ENCODE measurements at places on chromosomes 12 and 14.

DNA sequence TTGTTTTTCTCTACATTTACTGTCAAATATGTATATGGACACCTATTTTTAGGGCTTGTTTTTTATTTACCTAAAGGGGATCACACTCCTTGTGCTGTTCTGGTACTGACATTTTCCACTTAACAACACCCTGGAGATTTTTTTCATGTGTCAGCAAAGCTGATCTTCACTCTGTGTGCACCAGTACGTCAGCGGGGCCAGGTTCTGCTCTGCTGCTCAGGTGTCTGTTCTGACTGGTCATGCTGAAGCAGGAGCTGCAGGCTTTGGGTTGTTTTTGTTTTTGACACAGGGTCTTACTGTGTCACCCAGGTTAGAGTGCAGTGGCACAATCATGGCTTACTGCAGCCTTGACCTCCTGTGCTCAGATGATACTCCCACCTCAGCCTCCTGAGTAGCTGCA, 81.9 kb upstream of the CCND2 start:
- DNase-seq: no peak

DNA sequence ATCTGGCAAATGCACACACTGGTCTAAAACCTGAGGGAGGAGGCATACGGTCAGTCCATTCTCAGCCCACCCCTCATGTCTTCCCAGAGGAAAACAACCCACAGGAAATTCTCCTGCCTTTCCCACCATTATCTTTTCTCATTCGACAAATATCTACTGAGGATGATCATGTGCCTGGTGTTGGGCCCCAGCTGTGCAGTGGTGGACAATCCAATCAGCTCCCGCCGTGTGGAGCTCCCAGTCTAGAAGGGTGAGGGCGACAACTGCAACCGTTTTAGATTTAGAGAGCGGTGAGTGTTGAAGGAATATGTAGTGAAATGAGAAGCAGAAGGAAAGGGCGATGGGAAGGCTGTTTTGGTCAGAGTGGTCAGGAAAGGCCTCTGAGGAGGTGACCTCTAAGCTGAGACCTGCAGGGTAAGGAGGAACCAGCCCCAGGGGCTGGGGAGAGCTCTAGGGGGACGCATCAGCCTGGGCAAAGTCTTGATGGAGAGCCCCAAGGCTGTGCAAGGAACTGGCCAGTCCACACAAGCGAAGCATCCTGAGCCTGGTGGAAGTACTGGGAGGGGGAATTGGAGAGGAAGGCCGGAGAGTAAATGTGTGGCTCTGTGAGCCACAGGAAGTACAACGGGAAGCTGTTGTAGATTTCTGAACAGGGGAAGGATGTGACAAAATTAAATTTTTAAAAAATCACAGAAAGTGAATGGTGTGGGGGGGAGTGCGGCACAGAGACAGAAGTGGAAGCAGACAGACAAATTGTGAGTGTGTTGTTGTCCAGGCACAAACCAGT, 192.8 kb downstream of the NTF3 start:
- DNase-seq: no peak

GRCh38 chr12:80053051-80053790, 46.1 kb upstream of the OTOGL start:
- DNase-seq: no peak

DNA sequence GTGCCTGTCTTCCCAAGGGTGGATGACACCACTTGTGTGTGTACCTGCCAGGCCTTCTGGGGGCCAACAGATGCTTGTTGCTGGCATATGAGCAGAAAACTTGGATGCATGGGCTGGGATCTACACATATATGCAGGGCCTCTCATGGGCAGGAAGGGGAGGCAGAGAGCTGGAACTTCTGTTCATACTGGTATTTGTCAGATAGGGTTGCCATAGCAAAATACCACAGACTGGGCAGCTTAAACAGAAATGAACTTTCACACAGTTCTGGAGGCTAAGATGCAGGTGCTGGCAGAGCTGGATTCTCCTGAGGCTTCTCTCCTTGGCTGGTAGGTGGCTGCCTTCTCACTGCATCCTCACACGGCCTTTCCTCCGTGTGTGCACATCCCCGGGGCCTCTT, 121.8 kb downstream of the SUDS3 start:
- DNase-seq: no peak

DNA sequence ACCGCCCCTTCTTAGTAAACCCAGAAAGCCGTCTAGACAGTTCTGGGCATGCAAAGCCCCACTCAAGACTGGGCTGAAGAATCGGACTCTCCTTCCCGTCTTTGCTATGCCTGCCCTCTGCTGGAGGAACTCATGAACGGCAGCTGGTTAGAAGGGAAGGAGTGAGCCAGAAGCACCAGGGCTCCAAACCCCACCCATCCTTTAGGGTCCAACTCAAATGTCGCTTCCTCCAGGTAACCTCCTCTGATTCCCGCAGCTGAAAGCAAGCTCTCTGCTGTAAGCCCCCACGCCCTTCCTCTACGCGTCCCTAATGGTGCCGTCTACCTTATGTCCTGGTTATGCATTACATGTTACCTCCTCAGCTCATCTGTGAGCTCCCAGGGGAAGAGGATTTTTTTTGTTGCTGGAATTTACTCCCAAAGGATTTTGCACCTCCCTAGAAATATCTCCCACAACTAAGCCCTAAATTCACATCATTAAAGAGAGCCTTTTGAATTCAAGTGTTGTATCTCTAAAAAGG, 59.0 kb upstream of the SCN8A start:
- peak; percentile 48 for DNase-seq

DNA sequence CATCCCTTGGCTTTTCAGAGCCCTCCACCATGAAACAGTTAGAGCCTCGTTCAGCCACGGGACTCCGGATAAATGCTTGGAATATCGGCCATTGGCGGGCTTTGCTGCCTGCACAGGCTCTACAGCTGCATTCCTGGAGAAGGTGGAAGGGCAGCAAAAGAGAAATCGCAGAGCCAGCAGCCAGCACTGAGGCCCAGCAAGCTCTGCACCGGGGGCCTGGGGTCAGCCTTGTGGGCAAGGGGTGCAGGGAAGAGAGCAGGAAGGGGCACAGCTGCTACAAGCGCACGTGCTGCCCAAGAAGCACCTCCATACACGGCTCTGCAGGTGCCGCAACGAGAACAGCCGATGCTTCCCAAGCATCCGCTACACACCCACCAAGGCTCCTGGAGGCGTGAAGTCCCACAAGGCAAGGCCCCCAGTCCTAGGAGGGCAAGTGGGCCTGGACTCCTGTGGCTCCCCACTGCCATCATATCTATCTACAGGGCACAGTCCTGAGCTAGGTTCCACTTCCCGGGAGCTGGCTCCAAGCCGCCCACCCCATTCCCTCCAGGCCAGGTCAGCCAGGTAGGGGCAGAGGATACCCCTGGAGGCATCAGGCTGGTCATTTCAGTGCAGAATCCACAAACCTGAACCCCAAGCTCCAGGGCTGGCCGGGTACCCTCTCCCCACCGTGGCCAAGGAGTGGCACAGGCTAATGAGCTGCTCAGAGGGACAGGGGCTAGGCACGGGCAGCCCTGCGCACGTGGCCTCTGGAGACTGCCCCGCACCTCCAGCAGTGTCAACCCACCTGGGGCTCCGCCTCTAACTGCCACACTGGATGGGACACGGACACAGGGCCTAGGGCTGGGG, 40.2 kb downstream of the CCNK start:
- DNase-seq: no peak

- DNase-seq: no peak
These were observed 80.5 kb upstream of the DACT1 start for GRCh38 chr14:58557242-58557641.

- no peak for DNase-seq
These were observed 79.2 kb downstream of the DAD1 start for GRCh38 chr14:22509751-22510300.

DNA sequence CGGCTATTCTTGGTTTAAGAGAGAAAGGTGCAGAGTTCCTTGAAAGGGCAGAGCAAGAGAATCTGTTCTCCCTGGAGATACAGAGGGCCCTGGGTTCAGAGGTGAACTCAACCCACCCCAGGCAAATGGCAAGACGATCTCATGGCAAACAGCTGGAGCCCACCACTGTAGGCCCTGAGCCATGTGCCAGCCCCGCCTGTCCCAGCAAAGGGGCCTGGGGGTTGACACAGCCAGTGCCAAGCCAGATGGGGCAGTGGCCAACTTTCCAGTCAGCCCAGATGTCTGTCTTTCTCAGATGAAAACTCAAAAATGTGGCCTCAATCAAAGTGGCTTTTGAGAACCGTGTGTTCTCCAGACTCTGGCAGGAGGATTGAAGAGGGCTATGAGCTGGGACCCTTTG, 51.8 kb downstream of the ISCA2 start:
- no peak for DNase-seq

DNA sequence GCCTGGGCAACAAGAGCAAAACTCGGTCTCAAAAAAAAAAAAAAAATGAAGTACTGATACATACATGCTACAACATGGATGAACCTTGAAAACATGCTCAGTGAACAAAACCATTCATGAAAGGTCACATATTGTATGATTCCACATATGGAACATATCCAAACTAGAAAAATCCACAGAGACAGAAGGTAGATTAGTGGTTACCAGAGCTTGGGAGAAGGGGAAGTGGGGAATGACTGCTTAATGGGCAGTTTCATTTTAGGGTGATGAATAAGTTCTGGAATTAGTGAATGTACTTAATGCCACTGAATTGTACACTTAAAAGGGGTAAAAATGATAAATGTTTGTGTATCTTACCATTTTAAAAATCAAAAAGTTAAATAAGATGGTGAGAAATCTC, 2.7 kb downstream of the ITGB7 start:
- DNase-seq: no peak

DNA sequence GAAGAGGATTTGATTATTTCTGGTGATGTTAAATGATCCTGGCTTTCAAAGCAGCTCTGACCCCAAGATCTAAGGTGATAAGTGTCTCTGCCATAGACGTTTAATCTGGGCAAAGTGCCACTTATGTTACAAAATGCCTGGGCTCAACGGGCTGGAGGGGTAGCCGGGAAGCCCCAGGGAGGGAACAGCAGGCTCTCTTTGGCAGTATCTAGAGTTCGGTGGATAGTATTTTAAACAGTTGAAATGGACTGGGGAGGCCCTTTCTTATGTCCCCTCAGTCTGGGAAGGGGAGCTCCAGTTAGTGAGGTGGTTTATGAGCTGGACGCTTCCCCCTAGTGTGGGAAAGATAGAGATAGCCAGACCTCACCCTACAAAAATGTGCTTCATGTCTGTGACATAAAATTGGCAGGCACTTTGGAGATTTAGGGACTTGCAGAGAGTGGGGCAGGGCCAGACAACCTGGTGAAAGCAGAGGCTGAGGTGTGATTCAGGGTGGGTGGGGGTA, 5.5 kb upstream of the HOXC11 start:
- DNase-seq: no peak

DNA sequence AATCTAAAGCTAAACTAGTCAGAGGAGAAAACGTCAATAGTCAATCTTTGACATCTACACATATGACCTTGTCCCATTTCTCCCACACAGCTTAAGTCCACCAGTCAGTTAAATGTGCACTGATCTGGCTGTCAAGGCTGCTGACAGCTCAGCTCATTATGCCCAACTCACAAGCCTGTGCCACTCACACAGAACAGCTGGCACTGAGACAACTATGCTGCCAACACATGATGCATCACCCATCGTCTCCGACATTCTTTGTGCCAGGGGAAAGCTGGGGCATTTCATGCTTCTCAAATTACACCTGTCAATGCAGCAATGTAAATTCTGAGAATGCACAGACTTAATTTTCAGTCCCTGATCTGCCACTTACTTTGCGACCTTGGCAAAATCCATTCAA, 25.3 kb downstream of the GNS start:
- no peak for DNase-seq

- no peak for DNase-seq
These were observed 55.5 kb upstream of the PARP11 start for GRCh38 chr12:3928538-3929184.

GRCh38 chr12:9115731-9116559, at the start of gene A2M:
A2M (minus strand) TSS chr12:9115919; CDS start chr12:9115849, 70 bp downstream.
- DNase-seq: no peak

DNA sequence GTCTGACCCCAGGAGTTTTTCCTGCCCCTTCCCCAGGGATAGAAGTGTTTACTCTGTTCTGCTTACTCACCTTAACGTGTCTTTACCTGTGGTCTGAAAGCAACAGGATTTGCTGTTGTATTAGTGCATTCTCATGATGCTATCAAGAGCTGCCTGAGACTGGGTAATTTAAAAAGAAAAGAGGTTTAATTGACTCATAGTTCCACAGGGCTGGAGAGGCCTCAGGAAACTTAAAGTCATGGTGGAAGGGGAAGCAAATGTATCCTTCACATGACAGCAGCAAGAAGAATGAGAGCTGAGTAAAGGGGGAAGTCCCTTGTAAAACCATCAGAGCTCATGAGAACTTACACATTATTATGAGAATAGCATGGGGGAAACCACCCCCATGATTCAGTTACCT, 240.4 kb downstream of the SNAPC1 start:
- DNase-seq: no peak

DNA sequence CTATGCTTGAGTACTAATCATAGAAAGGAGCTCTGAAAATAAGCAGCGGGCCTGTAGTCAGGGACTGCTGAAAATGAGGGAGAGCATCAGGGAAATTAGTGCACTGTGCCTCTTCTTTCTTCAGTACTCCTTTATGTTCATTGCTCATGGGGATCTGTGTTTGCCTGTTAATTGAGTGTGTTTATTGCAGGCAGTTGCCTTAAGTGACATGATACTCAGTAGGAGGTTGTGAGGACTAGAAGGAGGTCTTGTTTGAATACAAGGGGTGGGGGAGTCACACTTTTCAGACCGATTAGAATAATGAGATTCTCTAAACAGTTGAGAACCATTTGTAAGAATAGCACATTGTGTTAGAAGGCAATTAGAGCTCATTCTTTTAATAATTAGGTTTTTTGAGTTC, 102.6 kb upstream of the SLCO1C1 start:
- no peak for DNase-seq

GRCh38 chr12:111773801-111774551, 7.2 kb downstream of the ALDH2 start:
- DNase-seq: no peak

DNA sequence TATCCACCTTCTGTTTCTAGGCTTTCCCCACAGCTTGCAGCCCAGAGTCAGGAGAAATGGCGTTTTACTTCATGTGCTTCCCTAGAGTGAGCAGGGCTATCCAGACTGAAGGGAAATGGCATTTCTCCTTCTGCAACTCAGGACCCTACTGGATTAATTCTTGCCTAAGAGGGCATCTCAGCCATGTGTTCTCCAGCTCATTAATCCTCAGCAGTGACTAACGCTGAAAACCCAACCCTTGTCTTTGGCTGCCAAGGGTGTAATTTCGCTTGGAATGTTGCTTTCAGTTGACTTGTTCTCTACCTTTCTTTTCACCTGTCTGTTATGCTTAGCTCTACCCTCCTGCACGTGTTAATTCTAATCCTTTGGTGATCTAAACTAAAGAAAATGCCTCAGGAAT, 21.0 kb upstream of the EMP1 start:
- DNase-seq: no peak

- no peak for DNase-seq
These were observed 2.6 kb downstream of the ELK3 start for GRCh38 chr12:96196781-96197180.

- DNase-seq: no peak
These were observed 7.0 kb upstream of the ANO6 start for GRCh38 chr12:45208604-45209487.

All from activated T-helper 1 cell treated with Interleukin-2 at 50 U/mL for 16 hours (primary cell).